PC-3 (cell line): ENCODE measurements at places on chromosomes 16 and 17.

- DNase-seq = no peak
Measured at GRCh38 chr17:29619251-29619650, 3.5 kb downstream of the CORO6 start.

- no peak for DNase-seq
Measured at GRCh38 chr16:56275076-56275475, 83.8 kb downstream of the GNAO1 start.

DNA sequence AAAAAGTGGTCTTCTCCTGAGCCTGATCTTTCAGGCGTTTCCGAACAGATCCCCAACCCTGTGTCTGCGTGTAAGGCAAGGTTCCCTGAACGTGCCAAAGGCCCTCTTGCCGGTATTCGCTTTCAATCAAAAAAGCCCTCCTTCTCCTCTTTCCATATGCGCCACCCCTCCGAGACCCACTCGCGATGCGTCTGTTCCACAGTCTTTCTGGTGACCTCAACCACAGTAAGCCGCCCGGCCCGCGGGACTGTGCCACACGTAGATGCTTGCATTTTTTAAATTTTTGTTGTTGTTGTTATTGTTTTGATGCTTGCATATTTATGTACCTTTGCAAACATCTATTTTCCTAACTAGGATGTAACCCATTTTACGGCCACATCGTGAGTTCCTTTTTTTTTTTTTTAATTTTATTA lies 607 bp upstream of the PRPSAP1 start:
- no peak for DNase-seq

DNA sequence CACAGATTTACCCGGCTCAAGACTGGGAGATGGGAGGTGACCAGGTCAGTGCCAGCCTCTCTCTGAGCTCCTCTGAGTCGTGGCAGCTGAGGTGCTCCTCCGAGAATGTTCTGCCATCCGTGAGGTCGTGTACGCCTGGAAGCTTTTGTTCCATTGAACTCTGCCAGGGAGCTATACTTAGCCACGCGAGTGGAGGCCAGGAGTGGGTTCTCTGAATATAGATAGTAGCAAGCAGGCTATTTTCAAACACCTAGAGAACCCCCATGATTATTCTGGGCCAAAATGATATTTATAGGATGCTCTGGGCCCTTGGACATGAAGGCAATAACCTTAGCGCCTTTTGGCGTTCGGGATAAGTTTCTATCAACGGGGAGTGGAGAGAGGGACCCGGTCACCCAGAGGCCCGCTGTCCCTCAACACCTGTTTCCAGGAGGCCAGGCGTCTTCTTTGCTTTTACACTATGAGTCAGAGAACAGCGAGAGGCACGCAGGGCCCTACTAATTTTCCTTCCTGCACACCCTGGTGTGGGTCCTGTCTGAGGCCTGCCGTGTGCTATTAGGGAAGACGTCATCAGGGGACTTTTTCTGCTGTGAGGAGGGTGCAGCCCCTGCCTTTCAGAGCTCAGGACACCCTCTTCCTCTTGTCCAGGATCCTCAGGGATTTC lies 11.0 kb upstream of the MVD start:
- DNase-seq = no peak

- DNase-seq = no peak
Measured at GRCh38 chr17:8314797-8315763, 5.0 kb downstream of the ARHGEF15 start.
